ENCODE measurements at places on chromosomes 4 and X.

DNA sequence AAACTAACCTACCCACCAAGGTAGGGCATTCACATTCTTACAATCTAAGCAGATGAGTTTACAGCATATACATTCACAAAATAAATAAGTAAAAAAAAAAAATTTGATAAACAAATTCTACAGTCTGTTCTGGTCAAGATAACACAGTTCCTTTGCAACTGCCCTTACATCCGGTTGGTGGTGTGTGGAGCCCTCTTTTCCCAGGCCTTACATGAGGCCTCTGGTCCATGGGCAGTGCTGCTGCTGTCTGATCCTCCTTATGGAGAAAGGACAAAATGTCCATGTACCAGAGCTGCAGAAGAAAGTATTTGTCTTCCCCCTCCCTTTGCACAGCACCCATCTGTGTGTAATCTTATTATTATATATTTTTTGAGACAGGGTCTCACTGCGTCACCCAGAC, 2.2 kb upstream of the SEPTIN11 start:
- no peak for DNase-seq

GRCh38 chrX:6718766-6719165, 183.8 kb upstream of the VCX3A start:
- DNase-seq = no peak

DNA sequence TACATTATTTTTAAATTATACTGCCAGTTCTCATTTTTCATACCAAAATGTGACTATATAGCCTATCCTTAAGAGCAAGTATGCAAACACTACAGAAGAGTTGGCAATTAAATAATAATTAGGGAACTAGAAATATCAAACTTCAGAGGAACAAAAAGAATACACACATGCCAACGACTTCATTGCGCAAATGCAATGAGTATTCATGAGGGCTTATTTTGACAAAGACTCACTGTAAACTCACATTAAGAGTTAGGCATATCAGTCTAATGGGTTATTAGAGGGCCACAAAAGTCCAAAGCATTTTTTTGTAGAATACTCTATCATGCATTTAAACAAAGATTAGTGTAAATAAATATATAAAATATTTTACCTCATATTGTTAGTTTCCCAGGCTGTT, 31.6 kb downstream of the SLC10A7 start:
- DNase-seq = no peak

DNA sequence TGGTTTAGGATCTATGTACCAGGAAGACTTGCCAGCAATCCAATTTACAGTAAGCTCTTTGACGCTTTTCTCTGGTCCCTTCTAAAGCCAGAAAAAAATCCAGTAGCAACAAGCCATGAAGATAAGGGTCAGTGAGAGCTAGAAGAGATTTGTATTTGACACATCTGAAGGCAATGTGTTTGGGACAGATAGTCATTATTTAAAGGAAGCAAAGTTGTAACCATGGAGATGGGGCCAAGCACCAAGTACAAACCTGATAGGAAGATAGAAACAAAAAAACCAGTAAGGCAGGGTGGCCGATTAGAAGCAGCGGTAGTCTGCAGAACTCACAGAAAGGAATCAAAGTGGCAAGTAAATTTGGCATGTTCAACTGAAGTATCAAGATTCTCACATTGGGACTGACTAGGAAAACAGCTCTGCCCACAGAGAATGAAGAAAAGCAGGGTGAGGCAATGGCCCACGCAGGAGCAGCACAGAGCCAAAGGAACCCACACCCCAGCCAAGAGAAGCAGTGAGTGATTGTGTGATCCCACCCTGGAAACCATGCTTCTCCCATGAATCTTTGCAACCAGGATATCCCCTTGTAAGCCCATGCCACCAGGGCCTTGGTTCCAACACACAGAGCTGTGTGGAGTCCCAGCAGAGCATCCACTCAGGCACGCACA, 12.9 kb upstream of the C4orf54 start:
- DNase-seq = no peak

DNA sequence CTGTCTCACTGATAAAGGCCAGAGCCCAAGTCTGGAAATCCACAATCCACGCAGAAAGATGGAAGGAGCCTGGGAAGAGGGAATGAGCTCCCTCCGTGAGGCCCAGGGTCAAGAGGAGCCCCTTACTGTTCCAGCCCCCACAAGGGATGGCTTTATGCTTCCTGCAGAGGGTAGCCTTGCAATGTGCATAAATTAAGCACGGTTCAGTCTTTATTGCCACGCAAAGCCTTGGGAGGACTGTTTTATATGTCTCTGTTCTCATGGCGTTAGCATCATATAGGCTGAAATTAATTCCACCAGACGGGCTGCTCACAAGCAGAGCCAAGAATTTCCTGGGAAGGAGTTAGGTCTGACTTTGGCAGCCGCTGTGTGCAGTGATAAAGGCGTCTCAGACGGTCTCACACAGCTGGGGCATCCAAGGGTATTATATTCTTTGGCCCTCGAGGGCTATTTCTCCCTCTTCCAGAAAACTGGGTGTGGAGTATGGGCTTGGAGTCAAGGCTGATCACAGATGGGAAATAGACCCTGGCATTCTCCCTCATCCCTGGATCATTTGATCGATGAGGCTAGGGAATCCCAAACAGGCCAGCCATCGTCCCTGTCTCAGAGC, 38.5 kb downstream of the CYTL1 start:
- no peak for DNase-seq

- no peak for DNase-seq
These were observed 740.4 kb downstream of the TRIML1 start for GRCh38 chr4:188879598-188879997.

- DNase-seq = no peak
These were observed 207.3 kb downstream of the ANKRD50 start for GRCh38 chr4:124505211-124505610.

DNA sequence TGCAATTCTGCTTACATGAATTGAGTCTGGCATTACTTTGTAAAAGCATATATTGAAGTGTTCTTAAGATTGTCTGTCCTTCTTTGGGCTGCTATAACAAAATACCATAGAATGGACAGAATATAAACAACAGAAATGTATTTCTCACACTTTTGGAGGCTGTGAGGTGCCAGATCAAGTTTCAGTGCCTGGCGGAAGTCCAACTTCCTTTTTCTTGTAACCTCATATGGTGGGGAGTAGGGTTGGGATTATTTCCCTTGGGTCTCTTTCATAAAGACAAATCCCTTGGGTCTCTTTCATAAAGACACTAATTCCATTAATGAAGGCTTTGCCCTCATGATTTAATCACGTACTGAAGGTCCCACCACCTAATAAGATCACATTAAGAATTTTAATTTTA, 199.3 kb upstream of the GRID2 start:
- DNase-seq = no peak

- DNase-seq = no peak
These were observed 236.1 kb downstream of the FBXO8 start for GRCh38 chr4:174047363-174047762.

- no peak for DNase-seq
These were observed 75.4 kb downstream of the DCHS2 start for GRCh38 chr4:154416190-154416547.

GRCh38 chr4:8292478-8293107, 23.0 kb downstream of the HTRA3 start:
- DNase-seq = no peak

- no peak for DNase-seq
These were observed 1033.1 kb downstream of the RAPGEF2 start for GRCh38 chr4:160136021-160136420.

GRCh38 chr4:130814896-130815295, 1718.9 kb downstream of the C4orf33 start:
- DNase-seq = no peak

GRCh38 chr4:42655921-42656678, 805 bp downstream of the ATP8A1 start:
- DNase-seq = peak; percentile 67

- DNase-seq = no peak
These were observed 444.7 kb upstream of the RPS6KA3 start for GRCh38 chrX:20711366-20711765.

DNA sequence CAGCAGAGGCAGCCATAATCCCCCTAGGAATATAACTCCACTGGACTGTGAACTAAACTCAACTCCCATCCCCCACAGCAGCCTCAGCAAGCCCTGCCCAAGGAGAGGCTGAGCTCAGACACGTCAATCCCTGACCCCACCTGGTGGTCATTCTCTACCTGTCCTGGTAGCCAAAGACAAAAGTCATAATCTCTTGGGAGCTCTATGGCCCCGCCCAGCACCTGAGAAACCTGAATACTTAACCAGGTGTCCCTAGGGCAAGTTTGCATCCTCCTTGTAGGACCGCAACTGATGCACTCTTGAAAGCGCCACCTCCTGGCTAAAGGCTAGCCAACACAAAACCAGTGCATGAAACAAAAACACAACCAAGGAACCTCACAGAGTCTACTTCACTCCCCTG, 18.4 kb downstream of the CT47B1 start:
- DNase-seq = no peak

DNA sequence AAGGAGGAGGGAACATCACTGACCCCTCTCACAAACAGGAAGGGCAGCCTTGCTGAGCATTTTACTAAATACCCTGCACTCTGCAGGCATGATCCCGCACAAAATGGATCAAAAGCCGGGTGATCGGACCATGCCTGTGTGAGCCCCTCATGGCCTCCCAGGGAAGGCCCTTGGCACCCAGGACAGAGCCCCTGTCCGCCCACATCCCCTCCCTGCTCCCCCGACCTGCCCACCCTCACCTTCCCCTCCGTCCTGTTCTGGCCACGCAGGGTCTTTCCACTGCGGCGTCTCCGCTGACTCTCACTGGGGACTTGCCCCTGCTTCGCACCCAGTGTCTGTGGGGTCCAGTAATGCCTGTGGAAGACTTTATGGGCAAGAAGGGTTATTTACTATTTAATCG, 105.0 kb downstream of the HMX1 start:
- no peak for DNase-seq

GRCh38 chr4:71288875-71289274, 49.9 kb upstream of the SLC4A4 start:
- DNase-seq = no peak

- DNase-seq = no peak
These were observed 2141.7 kb upstream of the TENM3 start for GRCh38 chr4:180101348-180102083.

DNA sequence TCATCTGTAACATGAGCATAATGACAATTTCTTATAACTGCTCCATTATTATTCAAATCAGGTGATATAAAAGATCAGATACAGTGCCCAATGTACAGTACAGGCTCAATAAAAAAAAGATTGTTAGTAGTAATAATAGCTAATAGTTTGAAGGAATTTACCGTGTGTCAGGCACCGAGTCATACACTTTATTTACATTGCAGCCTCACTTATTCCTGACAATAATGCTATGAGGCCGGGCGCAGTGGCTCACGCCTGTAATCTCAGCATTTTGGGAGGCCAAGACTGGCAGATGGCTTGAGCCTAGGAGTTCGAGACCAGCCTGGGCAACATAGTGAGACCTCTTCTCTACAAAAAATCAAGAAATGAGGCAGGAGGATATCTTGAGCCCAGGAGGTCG, 10.1 kb upstream of the MAP7D3 start:
- no peak for DNase-seq

DNA sequence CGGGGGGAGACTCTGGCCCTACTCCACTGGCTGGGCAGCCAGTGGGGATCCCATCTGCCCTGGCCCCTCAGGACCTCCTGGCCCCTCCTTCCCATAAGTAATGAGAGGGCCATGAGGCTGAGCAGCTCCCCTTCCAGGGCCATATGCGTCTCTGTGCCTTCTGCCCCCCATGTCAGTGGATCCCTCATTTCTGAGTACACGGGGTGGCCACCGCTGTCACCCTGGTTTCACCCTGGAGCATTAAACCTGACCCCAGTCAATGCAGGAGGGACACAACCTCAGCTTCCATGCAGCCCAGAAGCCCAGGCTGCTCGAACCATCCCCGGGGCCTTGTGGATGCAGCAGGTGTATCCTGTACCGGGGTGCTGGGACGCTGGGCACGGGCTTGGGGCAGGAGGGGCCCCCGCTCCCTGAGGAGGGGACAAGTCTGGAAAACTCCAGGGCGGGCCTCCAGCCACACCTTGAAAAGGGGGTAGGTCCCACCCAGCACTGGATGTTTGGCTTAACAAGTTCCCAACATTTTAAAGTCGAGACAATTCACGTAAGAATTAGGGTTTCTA, 24.2 kb downstream of the ATP5ME start:
- no peak for DNase-seq

DNA sequence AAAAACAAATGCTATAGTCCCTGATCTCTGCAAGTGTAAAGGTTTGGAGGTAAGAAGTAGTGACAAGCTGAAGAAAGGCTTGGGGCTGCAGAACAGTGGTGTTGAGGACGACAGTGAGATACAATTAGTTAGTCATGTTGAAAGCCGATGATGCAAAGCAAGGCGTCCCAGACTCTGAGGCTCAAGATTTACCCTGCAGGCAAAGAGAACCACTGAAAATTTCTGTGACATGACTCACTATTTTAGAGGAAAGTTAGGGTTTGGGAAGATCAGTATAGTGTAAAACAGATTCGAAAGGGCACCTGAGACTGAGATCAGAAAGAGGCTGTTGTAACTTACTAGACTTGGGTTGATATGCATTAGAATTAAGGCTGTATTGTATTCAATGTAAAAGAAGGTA, 281.3 kb upstream of the FTHL17 start:
- no peak for DNase-seq

GRCh38 chr4:37747772-37748330, 61.7 kb upstream of the RELL1 start:
- DNase-seq = no peak

- no peak for DNase-seq
These were observed 6.3 kb downstream of the UBA6 start for GRCh38 chr4:67694662-67695061.

DNA sequence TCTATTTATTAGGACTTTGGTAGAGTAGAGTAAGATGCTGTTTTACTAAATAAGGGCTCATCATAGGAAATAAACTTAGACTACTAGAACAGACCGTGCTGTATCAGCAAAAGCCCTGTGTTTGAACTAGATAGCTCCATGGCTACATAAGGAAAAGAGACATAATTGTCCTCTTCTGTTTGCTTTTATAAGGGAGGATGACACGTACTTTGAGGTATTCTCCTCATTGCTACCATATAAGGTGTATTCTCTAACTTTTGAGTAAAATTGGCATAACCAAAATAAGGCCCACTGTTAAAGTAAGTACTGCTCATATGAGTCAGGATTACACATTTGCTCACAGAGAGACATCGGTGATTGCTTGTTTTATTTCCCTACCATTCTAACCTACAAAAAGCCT, 64.3 kb downstream of the PDLIM5 start:
- DNase-seq = no peak

DNA sequence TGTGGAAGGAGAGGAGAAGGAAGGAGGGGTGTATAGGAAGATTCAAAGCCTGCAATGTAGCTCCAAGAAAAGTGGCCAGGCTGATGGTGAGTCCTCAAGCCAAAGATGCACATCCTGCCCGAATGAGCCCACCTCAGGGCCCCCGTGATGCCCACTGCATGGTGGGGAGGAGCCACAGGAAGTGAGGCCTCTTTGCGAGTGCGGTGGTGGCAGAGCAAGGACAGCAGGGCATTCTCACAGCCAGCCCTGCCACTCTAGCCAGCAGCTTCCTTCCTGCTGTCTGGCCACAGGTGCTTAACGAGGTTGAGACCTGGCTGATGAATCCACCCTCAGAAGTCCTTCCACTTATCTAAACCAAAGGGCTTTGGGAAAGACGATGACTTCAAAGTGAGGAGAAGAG, 55.8 kb downstream of the BCOR start:
- DNase-seq = no peak

- DNase-seq = no peak
These were observed 25.9 kb downstream of the LIAS start for GRCh38 chr4:39484582-39485272.

Measured in stimulated activated CD8-positive, alpha-beta memory T cell treated with anti-CD3 and anti-CD28 coated beads, Interleukin-4, amount 100 ng/mL, for 48 hours (primary cell).